NCI-H446 (cell line): ENCODE measurements at places on chromosomes 12 and 14.
A peak's percentile ranks its signal among the peaks of the same experiment; 100 is the strongest.

GRCh38 chr12:97200181-97200580, 262.4 kb upstream of the RMST start:
- no peak for DNase-seq

GRCh38 chr14:45373877-45374276, 120.9 kb upstream of the MIS18BP1 start:
- no peak for DNase-seq

GRCh38 chr14:20302042-20302755, 3.6 kb downstream of the TTC5 start:
- no peak for DNase-seq

- DNase-seq: no peak
These were observed 169.6 kb upstream of the FRMD6 start for GRCh38 chr14:51482102-51482501.

DNA sequence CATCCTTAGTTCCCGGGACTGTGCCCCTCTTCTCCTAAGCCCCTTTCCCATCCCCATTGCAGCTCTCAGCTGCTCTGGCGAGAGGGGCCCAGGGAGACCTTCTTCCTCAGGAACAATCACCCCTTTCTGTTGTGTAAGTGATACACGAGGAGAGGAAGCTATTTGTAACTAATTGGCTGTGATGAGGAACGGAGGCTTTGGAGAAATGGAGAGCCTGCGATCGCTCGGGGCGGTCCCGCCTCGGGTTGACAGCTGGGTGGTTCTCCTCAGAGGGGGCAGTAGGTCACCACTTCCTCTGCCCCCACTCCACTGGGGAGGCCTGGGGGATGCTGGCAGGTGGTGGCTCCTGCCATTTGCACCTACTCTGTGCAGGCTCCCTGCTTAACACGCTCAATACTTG, 6.6 kb upstream of the PGF start:
- no peak for DNase-seq

- DNase-seq: no peak
These were observed 39.0 kb upstream of the TC2N start for GRCh38 chr14:91906374-91906773.

DNA sequence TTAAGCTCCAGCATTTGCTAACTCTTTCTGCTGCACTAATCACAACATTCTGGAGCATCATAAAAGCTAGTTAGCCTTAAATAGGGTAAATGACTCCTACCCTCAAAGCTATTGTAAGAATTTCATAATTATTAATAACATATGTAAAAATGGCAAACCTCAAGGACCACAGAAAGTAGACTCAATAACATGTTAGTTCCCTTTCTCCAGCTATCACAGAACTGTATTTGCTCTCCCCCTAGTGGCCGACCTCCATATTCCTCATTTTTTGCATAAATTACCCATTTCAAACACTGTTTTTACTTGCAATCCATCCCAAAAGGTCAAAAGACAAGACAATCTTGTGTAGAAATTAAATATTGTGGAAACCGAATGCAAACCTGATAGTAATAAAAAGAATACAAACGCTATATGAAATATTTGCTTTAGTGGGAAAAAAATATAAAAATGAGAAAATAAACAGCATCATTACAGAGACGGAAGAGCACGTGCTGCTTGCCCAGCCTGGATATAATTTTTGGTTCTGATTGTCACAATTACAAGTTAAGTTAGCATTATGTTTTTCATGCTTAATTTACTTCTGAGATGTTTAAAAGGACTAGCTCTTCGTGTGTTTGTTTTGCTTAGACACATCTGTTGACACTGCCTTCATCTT, 97.9 kb downstream of the RERGL start:
- DNase-seq: peak; percentile 3

GRCh38 chr12:116164250-116165035, 113.0 kb downstream of the MED13L start:
- DNase-seq: peak; percentile 6

GRCh38 chr12:102484428-102484958, 4.1 kb upstream of the IGF1 start:
- peak; percentile 46 for DNase-seq

DNA sequence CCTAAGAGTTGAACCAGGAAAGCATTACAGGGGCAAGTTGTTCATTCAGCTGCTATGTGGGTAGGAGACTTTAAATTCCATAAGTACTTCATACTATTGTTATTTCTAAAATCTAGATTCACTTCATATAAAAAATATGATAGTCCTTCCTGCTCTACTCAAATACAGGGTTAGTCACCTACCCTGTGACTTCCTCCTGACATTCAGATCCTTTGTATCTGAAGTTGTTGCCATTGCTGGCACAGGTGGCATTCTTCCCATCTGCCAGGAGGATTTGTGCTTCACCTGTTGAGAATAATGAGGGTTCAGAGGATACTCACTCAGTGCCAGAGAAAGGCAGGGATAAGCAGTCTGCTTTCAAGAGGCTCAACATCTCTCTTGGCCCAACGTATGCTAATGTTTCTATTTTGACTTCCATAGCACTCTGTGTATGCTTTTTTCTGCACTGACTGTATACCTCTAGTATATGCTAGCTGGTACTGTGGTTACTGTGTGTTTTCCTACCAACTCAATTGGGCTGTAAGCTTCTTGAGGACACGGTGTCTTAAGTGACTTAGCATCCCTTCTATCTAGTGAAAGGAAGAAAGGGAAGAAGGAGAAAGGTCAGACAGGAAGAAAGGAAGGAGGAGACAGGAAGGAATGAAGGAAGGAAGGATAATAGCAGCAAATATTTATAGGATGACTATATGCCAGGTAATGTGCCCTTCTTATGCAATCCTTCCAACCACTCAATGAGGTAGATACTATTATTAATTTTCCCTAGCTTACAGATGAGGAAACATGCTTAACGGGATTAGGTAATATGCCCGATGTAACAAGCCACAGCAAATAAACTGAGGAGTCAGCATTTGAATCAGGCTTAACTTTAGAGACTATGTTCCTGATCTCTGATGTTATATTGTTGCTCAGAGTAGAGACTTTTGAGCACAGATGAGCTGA, 38.5 kb upstream of the FGF6 start:
- no peak for DNase-seq

DNA sequence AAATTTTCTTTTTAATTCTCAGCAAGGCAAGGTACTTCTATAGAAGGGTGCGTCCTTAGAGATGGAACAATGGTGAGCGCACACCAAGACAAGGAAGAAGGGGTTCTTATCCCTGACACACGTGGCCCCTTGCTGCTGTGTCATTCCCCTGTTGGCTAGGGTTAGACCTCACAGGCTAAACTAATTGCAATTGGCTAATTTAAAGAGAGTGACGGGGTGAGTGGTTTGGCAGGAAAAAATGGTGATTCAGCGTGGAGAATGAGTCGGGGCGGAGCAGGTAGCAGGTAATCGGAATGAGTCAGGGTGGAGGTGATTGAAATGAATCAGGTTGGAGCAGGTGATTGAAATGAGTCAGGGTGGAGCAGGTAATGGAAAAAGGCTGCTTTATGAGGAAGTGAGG, 36.3 kb upstream of the HECTD1 start:
- no peak for DNase-seq

DNA sequence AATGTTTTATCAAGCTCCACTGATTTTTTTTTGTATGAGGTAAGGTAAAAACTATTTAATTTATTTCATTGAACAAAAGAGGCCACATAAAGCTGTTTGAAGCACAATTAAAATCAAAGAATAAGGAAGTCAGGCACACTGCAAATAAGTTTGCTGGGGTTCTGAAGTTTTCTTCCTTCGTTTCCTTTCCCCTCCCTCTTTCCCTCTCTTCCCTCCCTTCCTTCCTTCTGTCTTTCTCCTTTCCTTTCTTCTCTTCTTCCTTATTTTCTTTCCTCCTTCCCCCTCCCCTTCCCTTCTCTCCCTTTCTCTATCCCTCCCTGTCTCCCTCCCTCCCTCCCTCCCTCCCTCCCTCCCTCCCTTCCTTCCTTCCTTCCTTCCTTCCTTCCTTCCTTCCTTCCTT, 78.7 kb downstream of the ALX1 start:
- no peak for DNase-seq

- DNase-seq: no peak
These were observed 180.0 kb downstream of the NPAS3 start for GRCh38 chr14:33118668-33119067.

GRCh38 chr14:77140359-77141213, 1.0 kb downstream of the ZDHHC22 start:
- DNase-seq: peak; percentile 33

- DNase-seq: no peak
These were observed 123.2 kb downstream of the FBXL14 start for GRCh38 chr12:1471224-1471623.

GRCh38 chr14:74737753-74738325, 24.9 kb downstream of the FCF1 start:
- DNase-seq: no peak

DNA sequence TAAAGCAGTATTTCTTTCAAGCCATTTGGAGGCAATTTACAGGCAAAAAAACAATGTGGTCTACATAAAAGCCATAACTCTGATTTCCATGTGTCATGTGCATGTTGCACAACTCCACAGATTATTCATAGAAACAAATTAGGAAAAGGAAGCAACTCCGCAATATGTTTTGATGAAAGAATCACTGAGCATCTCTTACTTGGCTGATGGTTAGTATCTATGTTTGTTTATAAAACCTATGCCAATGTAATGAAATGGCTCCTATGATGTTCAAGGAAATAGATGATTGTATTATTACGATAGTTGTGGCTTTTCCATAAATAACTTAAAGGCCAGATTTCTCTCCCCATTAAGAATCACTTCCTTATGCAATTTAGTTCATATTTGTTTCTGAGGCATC, 373.7 kb downstream of the CCDC91 start:
- DNase-seq: no peak

GRCh38 chr12:68406134-68406576, 74.0 kb upstream of the MDM1 start:
- peak; percentile 97 for DNase-seq

- no peak for DNase-seq
These were observed 71.1 kb downstream of the MIPOL1 start for GRCh38 chr14:37268788-37269187.

GRCh38 chr12:71799106-71799505, 40.5 kb upstream of the TBC1D15 start:
- DNase-seq: no peak

- DNase-seq: no peak
These were observed 17.1 kb upstream of the EMP1 start for GRCh38 chr12:13179211-13180074.

DNA sequence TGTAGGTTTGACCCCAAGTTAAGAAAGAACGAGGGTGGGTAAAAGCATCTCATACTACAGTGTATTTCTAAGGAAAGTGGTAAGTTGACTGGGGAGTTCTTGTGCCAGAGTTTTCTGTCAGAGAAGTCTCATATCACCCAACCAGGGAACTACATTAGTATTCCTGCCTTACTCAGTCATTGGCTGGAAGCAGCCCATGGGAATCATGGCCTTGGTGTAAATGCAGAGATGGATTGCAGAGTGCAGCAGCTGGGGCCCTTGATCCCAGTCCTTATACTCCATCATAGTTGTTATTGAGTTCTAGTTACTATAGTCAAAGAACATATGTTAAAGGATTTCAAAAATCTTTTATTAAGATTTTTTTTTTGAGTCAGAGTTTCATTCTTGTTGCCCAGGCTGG, 105.8 kb downstream of the MNAT1 start:
- no peak for DNase-seq

DNA sequence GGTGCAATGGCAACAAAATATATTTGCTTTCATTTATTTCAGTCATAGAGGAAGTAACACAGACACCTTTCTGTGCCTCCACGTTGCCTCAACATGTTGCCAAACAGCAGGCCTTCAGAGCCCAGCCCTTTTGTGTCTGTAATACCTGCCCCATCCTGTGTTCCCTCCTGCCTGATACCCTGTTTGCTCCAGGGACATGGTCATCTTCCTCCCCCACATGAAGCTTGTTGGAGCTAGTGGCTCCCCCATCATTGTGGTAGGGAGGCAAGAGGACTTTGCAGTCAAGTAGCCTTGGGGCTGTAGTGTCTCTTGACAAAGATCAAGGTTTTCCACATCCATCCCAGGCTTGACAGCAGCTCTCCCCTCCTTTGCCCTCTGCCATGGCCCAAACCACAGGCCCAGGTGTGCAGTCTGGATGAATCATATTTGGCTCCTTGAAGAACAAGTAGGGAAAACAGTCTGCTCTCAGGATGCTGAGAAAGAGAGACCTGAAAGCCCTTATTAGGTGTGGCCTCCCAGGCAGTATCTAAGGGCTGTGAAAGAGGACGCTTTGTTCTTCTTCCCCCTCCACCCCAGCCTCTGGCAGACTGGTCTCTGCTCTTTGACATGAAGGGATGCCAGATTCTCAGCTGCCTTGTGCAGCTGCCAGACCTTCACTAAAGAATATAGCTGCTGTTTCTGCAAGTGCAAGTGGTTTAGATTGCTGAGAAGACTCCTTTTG, 329.0 kb downstream of the C12orf75 start:
- DNase-seq: no peak

DNA sequence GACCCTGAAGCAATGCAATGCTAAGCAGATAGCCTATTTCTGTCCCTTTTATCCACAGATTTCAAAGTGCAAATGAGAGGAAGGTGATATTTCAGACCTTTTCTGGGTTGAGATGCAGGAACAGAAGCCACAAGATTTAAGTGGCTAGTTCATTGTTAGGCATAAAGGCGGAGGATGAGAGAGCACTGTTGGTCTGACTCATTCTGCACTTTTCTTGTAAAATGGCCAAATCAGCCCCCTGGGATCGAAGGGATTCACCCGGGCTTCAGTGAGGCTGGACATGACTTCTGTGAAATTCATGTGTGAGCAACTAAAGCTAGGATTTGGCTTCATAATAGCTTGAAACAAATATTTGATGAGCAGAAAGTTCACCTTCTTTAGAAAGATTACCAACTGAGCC, 101.9 kb upstream of the OVCH1 start:
- DNase-seq: no peak

DNA sequence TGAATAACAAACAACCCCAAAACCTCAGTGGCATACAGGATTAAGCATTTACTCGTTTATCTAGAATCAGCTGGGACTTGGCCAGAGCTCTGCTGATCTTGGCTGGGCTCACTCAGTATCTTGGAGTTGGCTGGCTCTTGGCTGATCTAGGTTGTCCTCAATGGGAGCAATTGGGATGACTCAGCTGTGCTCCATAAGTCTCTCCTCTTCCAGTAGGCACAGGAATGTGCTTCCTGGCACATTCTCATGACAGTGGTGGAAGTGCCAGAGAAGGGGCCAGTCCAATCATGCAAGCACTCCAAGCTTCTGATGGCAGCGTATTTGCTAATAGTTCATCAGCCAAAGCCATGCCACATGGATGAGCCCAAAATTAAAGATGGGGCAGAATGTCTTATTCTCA, 41.7 kb upstream of the ANO4 start:
- peak; percentile 91 for DNase-seq

GRCh38 chr12:46550266-46550879, 177.8 kb upstream of the SLC38A2 start:
- DNase-seq: no peak

- no peak for DNase-seq
These were observed 417.0 kb downstream of the DPF3 start for GRCh38 chr14:72476657-72477499.

- no peak for DNase-seq
These were observed 6.0 kb downstream of the LTB4R start for GRCh38 chr14:24317141-24317928.

- DNase-seq: no peak
These were observed 637.0 kb upstream of the TBX3 start for GRCh38 chr12:115320967-115321366.

- no peak for DNase-seq
These were observed 38.8 kb downstream of the FZD10 start for GRCh38 chr12:130201037-130201436.
